NCI-H1436 (cell line): ENCODE measurements at places on chromosomes 6 and 20.

- peak; percentile 20 for DNase-seq
Observed at GRCh38 chr20:32506721-32507120, 78.4 kb downstream of the NOL4L start.

- peak; percentile 16 for DNase-seq
Observed at GRCh38 chr6:157681041-157681650, 141.9 kb upstream of the SNX9 start.

DNA sequence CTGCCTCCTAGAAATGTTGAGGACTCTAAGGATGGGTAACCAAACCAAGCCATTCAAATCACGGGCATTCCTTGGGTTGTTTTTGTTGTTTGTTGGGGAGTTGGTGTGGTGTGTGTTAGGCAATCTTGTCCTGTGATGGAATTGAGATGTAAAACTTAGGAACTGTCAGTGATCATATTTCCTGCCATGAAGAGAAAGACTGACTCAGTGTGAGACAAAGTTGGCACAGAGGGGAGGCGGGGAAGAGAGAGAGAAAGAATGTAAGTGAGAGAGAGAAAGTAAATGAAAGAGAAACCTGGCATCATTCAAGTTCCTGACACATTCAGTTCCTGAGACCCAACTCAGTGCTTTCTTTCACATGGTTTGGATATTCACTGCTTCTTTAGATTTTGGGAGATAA is 21.6 kb upstream of the FBXO30 start:
- DNase-seq, result no peak

DNA sequence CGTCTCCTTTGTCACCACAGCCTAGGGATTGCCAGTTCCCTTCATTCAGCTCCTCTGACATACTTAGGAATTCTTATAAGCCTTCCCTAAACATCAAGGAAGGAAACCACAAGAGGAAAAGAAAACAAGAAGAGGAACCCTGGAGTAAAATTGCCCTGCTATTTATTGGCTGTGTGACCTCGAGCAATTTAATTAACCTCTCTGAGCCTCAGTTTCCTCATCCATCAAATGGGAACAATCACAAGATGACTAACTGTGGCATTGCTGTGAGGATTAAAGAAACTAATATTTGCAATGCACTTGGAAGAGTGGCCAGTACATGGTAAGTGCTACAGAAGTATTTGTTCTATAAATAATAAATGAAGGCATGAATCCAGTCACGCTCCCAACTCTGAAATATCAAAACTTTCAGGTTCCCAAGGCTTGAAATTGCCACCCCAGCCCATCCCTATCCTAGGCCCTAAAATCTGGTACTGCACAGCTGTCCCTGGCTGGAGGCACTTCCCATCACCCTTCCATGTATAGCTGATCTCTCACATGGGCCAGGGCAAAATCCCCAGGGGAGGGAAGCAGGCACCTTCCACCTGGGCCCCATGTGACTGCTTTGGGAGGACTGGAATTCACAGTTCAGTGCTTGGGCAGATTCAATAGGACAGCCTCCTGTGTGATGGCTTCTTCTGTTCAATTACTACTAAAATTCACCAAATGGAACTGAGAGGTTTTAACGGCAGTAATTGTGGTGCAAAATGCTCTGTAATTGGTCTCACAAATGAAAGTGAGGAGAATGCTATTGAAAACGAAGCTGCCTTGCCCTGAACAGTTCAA is 78.0 kb upstream of the MAFB start:
- DNase-seq, result no peak

DNA sequence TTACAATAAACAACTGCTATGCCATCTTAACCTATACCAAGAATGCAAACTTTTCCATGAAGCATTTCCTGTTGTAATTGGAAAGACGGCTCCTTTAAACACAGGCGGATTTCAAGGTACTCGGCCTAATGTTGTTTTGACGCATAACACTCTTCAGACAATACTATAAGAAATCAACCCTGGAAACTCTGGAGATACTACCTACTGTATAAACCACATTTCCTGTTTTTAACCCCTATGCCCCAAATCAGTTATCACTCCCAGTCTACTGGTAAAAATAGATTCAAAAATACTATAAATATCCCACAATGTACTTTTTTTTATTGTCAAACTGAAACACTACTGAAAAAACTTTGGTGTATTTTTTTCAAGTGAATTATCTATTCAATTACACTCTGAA is 118.1 kb downstream of the IRF4 start:
- DNase-seq, result no peak

DNA sequence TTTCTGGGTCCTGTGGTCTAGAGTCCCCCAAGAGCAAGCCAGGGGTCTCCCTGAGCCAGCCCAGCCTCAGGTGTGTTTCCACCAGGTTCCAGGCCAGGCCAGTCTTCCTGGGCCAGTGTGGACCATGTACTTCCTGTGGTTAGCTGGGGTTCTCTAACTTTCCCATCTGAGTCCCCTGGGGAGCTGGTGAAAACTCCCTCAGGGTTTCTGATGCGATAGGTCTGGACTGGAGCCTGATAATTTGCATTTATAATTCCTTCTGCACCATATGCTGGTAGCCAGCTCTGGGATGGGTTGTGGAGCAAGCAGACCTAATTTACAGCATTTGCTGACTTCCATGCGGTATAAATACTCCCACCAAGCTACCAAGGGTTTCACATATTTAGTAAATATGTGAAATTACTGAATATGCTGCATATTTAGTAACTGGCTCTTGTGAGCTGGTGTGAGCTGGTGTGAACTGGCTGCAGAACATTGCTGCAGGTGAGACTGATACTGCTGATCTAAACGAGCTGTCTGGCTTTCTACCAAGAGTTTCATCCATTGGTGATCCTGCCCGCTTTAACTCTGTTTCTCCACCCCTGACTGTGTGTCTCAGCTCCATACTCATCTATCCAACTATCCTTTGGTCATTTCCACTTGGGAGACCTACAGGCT is 62.6 kb downstream of the RIN2 start:
- no peak for DNase-seq

GRCh38 chr6:70423189-70424134 is 10.2 kb downstream of the FAM135A start:
- no peak for DNase-seq

GRCh38 chr20:45098103-45098773 is 2.7 kb downstream of the KCNS1 start:
- no peak for DNase-seq

DNA sequence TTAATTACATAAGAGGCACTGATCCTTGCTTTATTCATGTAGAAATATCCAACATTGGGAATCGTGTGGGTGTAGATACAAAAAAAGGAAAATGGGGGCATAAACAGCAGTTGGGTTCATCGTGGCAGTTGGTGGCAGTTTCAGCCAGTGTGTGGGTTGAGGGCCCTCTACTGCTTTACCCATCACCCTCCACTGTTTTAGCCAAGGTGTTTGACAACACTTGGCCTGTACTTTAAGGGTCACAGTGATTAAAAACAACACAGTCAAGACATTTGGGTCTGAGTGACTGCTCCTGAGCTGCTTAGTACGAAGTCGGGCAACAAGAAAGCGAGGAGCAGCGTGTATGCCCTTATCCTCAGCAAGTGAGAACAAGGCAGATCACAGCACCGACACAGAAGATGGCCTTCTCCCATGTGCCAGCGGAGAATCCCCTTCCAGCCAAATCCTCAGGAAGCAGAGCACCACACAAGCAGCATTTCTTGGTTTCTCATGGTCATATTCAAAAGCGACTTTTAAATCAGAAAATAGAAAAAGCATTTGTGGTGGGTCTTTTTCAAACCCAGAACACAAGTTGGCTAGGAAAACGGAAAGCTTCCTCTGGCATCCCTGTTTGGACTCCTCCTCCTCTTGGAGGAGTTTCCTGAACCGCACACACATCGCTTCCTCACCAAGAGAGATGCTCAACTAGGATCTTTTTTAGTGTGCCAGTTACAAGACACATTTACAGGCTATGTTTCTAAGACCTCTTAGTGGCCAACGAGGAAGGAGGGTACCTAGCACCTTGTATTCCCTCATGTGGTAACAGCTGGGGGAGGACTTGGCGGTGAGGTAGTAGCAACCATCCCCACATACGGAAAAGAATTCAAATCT is 23.5 kb downstream of the EIF2S2 start:
- DNase-seq, result no peak

GRCh38 chr20:63529180-63529860 is 7.9 kb downstream of the PTK6 start:
- DNase-seq, result no peak

GRCh38 chr6:75378101-75378500 is 93.5 kb upstream of the TMEM30A start:
- no peak for DNase-seq

GRCh38 chr6:147615659-147616456 is 107.4 kb downstream of the SAMD5 start:
- no peak for DNase-seq

- no peak for DNase-seq
Observed at GRCh38 chr20:17525650-17526049, 5.5 kb downstream of the BFSP1 start.

DNA sequence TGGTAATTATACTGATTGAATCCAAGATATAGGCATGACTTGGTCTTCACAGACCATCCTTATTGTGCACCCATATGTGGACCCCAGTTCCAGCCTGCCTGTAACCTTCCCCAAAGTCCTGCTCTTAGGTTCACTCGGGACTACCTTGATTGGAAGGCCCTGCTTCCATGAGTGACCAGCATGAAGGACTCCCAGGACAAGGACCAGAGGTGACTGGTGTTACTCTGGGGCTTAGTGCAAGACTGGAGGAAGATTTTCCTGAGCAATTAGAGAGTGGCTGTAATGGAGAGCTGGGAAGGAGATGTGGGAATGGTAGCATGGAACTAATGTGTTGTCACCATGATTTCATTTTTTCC is 15.1 kb downstream of the BRD2 start:
- no peak for DNase-seq

GRCh38 chr6:36655085-36655724 is 23.3 kb upstream of the CDKN1A start:
- no peak for DNase-seq

- DNase-seq, result no peak
Observed at GRCh38 chr6:159880412-159880975, 10.3 kb upstream of the MAS1 start.

DNA sequence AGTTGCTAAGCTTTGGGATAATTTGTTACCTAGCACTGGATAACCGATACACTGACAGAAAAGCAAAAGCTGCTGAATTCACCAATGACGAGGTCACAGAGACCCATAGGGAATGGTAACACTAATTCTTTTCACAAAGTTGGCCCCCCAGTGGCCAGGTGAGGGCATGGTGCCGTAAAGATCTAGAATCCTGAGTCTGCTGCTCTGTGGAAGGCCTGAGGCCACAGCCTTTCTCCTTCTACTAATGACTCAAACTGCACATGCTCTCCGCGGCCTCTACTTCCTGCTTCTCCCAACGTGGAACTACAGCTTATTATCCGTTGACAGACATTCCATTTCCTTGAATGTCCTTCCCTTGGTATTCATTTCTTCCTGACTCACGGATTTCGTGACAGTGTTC is 127.1 kb downstream of the OPRM1 start:
- no peak for DNase-seq

GRCh38 chr6:21327326-21328112 is 266.0 kb upstream of the SOX4 start:
- peak; percentile 17 for DNase-seq

DNA sequence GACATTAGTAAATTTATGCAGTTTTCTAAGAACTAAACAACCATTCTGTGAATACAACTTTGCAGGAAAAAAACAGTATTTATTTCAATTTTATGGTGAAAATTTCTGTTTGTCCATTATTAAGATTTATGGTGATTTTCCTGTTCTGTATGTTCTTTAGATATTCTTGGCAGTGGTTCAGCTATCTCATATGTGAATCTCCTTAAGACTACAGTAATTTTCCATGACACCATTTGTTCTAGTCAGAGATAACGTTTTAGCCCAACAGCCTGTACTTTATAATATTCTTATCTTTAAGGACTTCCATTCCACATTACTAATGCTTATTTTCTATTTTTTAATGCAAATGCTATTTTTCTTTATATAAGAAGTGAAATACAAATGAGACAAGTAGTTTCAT is 504.0 kb downstream of the RFPL4B start:
- no peak for DNase-seq

DNA sequence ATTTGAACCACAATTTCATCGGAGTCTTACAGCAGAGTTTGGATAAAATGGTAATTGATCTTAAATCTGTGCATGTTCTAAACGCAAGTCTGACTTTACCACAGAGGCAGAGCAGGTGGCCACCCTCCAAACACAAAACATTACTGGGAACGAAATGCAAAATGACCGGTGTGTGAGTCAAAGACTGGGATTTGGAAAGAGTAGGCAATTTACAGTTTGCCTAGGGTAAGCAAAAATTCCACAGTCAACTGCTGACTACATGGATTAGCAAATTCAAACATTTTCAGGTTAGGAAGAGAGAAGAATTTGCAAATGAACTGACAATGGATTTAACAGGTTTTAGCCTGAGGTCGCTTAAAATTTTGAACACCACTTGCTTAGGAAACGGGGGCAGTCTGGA is 444.4 kb downstream of the HDGFL1 start:
- no peak for DNase-seq

DNA sequence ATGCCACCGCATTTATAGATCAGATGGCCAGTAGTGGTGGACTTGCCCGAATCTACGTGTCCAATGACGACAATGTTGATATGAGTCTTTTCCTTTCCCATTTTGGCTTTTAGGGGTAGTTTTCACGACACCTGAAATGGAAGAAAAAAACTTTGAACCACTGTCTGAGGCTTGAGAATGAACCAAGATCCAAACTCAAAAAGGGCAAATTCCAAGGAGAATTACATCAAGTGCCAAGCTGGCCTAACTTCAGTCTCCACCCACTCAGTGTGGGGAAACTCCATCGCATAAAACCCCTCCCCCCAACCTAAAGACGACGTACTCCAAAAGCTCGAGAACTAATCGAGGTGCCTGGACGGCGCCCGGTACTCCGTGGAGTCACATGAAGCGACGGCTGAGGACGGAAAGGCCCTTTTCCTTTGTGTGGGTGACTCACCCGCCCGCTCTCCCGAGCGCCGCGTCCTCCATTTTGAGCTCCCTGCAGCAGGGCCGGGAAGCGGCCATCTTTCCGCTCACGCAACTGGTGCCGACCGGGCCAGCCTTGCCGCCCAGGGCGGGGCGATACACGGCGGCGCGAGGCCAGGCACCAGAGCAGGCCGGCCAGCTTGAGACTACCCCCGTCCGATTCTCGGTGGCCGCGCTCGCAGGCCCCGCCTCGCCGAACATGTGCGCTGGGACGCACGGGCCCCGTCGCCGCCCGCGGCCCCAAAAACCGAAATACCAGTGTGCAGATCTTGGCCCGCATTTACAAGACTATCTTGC is 725 bp downstream of the EEF1A1 start:
- DNase-seq, result peak; percentile 54

DNA sequence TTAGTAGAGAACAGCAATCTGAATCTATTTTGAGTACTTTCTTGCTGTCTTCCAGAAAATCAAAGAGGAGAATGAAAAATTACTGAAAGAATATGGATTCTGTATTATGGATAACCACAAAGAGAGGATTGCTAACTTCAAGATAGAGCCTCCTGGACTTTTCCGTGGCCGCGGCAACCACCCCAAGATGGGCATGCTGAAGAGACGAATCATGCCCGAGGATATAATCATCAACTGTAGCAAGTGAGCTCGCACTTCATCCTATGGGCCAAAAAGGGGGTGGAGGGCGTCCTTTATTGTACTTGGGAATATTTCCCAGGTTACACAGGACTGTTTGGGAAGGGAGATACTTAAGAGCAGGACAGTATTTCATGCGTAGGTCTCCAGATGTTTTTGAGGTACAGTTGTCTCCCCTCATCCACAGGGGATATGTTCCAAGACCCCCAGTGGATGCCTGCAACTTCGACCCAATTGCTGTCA is 37.3 kb upstream of the PLCG1 start:
- no peak for DNase-seq

- DNase-seq, result no peak
Observed at GRCh38 chr6:113350461-113350860, 506.7 kb upstream of the MARCKS start.

GRCh38 chr20:53873230-53873604 is 197.2 kb downstream of the BCAS1 start:
- DNase-seq, result no peak
